ENCODE measurements at places on chromosomes 1 and 21. TPM values are rescaled to one million over a fixed set of nuclear protein-coding genes. Genes with fewer than 3 reads are reported as not detected.

The LENEP gene
- not detected for polyA plus RNA-seq

The PLPPR5 gene
- not detected for polyA plus RNA-seq

The OR2G3 gene
- polyA plus RNA-seq, result not detected

The KIAA0040 gene
- polyA plus RNA-seq, result 5.6 TPM

The SPRR2D gene
- 0.56 TPM for polyA plus RNA-seq

The GBP3 gene
- 25.4 TPM for polyA plus RNA-seq

The IGSF3 gene
- 0.38 TPM for polyA plus RNA-seq

DNA sequence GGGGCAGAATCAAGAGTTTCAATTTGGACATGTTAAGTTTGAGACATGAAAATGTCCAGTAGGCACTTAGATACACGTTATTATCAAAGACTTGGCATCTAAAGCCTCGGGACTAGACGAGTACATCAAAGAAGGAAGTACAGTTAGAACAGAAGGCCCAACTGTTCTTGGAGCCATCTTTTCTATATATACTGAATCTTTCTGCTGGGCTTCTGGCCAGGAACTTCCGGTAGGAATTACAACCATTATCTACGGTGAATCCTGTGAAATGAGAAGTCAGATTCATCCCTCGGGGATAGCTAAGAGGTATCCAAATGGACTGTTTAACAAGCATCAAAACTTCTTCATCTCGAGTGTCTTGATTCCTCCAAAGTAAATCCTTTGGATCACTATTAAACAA lies 34.4 kb upstream of the NRDC start:
- DNase-seq, result no peak

DNA sequence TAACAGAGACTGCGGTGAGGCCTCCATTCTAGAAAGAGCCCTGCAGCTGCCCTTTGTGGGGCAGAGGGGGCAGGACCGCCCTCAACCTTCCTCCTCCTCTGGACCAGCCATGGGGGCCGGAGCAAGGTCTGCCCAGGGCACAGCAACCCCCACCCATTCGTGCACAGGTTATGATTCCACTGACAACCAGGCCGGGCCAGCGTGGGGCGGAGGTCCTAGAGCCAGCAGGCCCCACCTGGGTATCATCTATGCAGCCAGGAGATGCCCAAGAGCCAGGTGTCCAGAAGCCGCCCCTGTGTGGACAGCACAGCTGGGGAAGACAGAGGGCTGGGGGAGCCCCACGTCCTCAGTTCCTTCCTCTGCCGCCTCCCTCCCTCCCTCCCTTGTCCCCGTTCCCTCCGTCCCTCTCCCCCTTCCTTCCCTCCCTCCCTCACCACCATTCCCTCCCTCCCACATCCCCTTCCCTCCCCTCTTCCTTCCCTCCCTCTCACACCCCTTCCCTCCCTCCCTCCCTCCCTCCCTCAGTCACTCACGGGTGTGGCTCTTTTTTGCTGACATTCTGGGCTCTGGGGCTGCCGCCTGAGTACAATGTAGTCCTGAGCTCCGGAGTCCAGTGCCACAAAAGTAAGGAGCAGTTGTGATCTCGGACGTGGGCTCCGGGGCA lies 12.3 kb downstream of the RNF223 start:
- no peak for DNase-seq

DNA sequence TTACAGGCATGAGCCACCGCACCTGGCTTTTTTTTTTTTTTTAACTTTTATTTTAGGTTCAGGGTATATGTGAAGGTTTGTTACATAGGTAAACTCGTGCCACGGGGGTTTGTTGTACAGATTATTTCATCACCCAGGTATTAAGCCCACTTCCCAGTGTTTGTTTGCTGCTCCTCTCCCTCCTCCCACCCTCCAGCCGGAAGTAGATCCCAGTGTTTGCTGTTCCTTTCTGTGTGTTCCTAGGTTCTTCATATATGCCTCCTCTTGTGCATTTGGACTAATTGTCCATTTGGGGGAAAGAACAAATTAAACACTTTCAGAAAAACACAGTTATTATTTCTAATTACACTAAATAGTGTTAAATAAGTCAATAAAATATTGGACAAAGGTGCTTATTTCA lies 1.1 kb upstream of the SLC2A7 start:
- no peak for DNase-seq

- peak; percentile 97 for DNase-seq
Measured at GRCh38 chr1:7704214-7705047, 66.7 kb upstream of the VAMP3 start.

DNA sequence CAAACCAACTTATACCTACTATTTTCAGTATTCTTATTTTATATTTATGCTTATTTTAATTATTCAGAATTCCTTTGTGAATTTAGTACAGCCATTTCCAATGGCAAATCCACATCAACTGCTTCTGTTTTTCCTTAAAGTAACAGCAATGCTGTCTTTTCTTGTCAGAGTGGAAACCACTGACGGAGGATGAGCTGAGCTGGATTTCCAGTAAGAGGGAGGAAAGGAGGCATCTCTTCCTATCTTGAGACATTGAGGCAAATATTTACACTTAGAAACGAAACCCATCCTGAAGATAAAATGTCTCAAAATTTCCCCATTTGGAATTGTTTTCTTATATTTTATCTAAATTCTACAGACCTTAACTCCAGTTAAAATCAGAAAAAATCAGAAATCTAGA lies 66.1 kb upstream of the SLC44A3 start:
- no peak for DNase-seq

DNA sequence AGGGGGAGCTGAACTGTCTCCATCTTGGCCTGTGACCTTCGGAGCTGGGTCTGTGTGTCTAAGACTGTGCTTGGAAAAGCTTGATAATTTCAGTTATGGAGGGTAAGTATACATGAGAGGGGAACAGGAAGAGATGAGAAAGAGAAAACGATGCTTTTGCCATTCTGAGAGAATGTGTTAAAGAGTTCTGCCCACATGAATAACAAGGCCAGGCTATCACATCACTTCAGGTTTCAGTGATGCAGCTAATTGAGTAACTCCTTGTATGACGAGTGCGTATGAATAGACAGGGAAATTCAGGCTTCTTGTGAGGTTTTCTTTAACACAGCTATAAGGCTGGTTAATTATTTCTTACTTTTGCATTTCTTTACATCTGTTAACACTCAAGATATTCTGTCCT lies 81.0 kb downstream of the PLPPR5 start:
- no peak for DNase-seq

- DNase-seq, result no peak
Measured at GRCh38 chr1:178367151-178367550, 129.6 kb downstream of the CLEC20A start.

DNA sequence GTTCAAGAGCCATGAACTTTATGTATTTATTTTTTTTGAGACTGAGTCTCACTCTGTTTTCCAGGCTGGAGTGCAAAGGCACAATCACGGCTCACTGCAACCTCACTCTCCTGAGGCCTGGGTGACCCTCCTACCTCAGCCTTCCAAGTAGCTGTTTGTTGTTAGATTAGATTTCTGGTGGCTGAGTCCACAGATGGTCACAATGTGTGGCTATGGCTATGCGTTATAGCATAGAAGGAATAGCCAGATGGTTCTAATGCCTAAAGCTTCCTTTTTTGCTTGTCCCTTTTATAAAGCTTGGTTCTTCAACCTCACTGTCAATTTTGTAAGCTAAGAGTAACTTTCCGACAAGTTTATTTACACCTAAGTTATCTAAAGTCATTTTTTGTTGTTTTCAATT lies 62.3 kb upstream of the FMN2 start:
- no peak for DNase-seq

All from aorta (tissue), 5 donors.